ENCODE measurements at places on chromosomes 5 and 9.

DNA sequence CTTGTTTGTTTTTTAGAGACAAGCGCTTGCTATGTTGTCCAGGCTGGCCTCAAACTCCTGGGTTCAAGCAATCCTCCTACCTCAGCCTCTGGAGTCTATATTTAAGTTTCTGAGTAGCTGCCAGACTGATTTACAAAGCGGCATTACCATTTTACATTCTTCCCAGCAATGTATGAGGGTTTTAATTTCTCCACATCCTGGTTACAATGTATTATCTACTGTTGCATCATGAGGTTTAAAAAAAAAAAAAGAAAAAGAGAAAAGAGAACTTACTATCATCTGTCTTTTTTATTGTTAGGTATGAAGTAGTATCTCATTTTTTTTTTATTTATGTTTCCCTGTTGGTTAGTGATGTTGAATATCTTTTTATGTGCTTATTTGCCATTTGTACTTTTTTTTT is 18.9 kb upstream of the CLINT1 start:
- DNase-seq, result no peak

DNA sequence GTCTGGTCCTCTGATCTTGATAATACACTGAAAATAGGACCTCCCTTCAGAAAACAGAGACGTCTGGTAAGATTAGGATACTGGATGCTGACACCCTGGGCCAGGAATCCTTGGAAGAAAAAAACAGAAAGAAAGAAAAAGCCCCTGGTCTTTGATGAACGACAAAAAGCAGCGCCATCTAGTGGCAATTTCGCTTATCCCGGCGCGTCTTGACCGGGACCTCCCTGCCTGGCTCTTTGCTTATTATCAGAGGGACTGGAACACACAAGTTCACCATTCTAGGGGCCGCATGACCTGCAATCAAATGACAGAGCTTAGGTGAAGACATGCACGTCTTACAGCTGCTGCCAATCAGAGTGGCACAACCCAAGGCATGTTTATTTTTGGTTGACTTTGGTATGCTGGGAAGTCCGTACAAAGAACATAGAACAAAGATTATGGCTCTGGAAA is 114.9 kb upstream of the NFIB start:
- peak; percentile 44 for DNase-seq

DNA sequence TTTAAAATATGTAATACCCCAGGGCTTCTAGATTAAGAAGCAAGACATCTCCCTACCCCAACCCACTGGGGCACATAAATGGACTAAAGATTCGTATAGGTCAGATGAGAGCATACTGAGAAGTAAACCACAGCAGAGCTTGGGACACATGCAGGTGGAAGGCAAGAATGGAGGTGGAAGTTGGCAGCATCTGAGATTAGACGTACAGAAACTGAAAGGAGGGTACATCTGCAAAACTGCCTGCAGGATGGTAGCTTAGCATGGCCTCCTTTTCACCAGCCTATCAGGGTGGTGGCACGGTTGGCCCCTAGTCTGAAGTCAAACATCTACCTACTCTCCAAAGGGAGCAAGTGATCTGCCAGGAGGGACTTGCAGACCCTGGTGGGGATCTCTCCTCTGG is 181.8 kb downstream of the TSSK1B start:
- no peak for DNase-seq

DNA sequence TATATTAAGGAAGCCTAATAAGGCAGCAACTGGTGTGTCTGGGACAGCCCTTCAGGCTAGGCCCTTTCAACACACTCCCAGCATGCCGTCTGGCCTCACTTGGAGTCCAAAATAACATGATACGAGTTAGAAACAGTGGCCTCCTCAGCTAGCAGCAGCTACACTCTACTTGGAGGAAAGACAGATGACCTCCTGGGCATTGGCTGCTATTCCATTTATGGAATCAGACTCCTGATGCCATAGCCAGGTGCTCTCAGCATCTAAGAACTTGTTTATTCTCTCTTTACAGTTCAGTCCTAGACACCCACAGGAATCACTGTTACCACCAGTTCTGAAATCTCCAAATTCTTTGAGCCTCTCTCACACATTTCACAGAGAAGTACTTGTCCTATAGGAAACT is 31.8 kb downstream of the RUSC2 start:
- DNase-seq, result no peak

DNA sequence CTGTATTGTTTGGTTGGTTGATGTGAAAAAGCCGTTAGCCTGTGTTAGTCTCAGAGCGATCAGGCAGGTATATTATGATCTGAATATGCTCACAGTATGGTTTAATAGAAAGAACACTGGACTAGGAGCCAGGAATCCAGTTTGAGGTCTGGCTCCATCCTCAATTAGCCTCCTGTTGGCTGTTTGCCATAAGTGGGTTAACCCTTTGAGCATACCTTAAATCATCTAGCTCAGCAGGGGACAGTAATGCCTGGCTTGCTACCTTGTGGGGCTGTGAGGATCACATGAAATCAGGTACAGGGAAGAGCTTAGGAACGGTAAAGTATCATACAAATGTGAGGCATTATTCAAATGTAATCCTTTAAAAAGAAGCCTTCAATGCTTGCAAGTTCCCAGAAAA is 104.7 kb downstream of the CMYA5 start:
- no peak for DNase-seq

- no peak for DNase-seq
These were observed 17.2 kb downstream of the PAM start for GRCh38 chr5:102772273-102772672.

GRCh38 chr9:122383992-122384461 is 13.2 kb downstream of the PTGS1 start:
- no peak for DNase-seq

- no peak for DNase-seq
These were observed 927 bp upstream of the CDO1 start for GRCh38 chr5:115817386-115817785.

DNA sequence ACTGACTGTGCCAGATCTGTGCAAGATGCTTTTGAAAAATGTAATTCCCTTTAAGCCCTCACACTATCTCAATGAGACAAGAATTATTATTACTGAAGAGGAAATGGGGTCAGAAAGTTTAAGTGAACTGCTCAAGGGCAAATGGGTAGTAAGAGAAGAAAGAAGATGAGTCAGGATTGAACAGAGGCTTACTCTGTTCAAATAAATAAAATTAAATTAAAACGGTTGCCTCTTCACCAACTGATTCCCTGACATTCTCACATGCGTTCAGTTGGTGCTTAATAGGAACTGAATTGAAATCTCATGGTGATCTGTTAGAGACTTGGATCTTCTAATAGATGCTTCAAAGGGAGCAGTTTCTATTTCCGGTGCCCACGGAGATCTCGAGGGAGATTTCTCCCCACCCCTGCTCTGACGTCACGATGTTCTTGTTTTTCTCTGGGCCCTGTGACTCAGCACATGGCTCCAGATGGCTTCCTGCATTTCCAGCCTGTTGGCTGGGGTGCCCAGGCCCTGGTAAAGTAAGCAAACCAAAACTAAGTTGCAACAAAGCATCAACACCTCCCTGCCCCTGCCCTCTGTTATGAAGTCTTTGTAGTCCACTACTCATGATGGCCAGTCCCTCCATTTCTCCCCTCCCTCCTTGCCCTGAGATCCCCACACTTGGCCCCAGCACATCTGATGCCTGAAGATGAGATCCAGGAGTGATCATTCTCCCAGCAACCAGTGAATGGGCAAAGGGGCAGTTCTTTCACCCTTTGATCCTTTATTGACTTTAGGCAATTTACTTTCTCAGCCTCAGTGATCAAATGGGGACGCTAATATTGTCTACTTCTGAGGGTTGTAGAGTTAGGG is 106.1 kb upstream of the CPEB4 start:
- DNase-seq, result peak; percentile 67
